ENCODE measurements at places on chromosomes 16 and 17. TPM values are rescaled to one million over a fixed set of nuclear protein-coding genes. Genes with fewer than 3 reads are reported as not detected.

GRCh38 chr16:28883221-28883996, 5.1 kb downstream of the ATP2A1 start:
- DNase-seq, result no peak

The MPO gene
- 7.2 TPM for polyA plus RNA-seq

DNA sequence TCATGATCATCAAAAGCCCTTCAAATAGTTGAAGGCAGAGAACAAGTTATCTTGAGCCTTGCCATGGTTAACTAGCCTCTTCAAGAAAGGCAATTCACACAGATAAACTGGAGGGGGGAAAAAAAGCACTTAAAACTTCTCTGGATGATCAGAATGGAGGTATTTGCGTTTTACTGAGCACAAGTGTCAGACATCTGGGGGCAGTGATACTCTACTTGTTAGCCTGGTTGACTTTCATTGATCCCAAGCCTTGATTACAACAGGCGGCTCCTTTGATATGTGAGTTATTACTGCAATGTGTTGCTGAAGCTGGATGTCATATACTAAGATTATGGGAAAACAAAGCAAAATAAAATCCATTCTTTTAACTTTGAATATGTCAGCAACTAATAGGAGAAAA, 155.0 kb upstream of the HS3ST3A1 start:
- DNase-seq, result no peak

DNA sequence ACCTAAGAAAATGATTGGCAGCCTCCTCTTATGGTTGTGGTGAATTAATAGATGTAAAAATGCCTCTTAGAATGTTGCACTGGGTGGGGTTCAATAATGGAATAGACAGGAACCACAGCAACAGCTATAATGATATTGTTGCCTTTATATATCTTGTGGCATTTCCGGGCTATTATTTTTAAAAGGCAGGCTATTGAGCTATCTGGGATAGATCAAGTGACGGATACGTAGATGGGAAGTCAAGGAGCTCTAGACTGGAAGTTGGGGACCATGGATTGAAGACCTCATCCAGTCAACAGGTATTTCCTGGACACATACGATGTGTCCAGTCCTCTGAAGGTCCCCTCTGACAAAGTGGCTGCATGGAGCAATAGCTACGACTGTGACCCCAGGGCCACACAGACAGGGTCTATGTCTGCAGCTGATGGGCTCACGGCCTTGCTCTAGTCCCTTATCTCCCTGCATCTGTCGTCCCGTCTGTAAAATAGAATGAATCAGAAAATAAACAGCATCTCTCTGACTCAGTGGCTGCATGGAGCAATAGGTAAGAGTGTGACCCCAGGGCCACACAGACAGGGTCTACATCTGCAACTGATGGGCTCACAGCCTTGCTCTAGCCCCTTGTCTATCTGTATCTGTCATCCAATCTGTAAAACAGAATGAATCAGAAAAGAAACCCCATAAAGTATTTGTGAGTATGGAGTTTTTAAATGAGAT, 117.7 kb upstream of the FOXF1 start:
- no peak for DNase-seq

DNA sequence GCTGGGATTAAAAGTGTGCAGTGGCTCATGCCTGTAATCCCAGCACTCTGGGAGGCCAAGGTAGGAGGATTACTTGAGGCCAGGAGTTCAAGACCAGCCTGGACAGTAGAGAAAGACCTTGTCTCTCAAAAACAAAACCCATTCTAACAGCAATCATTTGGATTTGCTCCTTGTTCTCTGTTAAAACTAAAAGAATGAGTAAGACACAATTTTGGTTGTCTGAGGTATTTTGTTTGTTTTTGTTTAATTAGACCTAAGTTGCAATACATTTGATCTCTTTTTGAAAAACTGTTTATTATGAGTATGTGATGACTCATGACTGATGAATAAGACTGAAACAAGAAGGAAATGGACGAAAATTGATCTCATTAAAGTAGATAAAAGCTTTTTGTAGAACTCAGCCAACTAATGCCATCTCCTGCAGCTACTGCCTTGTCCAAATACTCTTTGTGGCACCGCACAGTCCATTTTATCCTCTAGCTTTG, 29.0 kb downstream of the GLG1 start:
- DNase-seq, result no peak

DNA sequence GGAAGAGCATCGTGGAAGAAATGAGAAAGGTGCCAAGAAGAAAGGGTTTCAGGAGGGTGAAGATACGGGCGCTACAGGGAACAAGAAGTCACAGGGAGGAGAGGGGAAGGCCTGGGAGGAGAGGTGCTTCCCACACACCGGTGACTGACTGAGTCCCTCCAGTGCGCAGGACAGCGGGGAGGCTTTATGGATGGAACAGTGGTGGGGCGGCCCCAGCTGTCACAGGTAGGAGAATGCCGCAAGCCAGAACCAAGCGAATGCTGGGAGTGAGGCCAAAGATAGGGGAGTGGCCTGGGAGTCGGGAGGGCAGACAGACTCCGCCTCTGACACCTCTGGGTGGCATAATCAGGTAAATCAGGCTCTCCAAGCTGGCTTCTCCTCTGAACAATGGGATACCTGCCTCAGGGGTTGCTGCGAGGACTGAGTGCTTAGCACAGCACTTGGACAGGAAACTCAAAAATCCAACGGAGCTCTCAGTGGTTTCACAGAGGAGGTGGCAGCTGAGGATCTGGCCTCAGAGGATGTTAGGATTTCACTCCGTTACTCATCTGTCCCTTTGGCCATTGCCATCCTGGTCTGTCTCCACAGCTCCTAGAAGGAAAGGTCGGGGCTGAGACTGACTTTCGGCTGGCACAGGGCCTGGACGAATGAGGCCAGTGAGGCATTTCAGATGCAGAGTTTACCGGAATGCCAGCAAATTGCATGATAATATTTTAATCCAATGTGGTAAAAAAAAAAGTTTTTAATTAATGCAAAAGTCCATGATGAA, 717 bp upstream of the CNP start:
- peak; percentile 51 for DNase-seq

The NPIPB13 gene
- polyA plus RNA-seq, result 8.0 TPM

DNA sequence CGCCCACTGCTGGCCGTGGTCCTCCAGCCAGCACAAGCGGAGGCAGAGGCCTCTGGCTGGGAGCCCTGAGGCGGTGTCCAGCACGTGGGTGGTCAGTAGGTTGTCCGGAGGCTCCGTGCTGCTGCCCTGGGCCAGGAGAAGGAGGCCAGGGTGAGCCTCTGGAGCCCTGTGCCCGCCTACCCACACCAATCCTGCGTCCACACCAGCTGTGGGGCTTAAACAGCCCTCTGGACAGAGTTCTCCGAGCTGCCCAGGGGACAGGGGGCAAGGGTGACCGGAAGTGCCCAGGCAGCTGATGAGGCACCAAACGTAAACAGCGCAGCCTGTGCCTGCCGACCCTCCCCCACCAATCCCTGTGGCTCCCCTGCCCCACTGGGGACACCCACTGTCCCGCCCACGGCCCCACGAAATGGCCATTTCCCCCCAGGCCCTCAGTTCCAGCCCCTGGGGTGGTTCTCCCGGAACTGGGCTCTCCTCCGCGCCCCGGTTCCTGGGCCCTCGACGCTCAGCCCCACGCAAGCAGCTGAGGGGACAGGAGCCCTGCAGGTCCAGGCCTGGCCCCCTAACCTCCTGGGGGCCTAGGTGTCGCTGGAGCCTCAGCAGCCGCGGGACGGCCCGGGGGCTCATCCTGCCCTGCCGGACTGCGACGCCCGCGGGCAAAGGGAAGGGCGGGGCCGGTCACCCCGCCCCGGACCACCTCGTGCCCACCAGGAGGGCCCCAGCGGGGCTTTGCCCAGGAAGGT, 27.9 kb upstream of the DBNDD1 start:
- DNase-seq, result peak; percentile 79

GRCh38 chr17:72677714-72678390, 414.6 kb downstream of the SLC39A11 start:
- DNase-seq, result no peak

GRCh38 chr16:81014672-81015071, 7.7 kb downstream of the CENPN start:
- no peak for DNase-seq

GRCh38 chr16:51394421-51394820, 243.4 kb upstream of the SALL1 start:
- DNase-seq, result no peak

- DNase-seq, result peak; percentile 45
These were observed 5.3 kb downstream of the PLD6 start for GRCh38 chr17:17200831-17201230.

- DNase-seq, result no peak
These were observed 3.6 kb downstream of the PIEZO1 start for GRCh38 chr16:88781140-88782077.

The ZFP3 gene
- 12.6 TPM for polyA plus RNA-seq

The SERPINF2 gene
- 1.3 TPM for polyA plus RNA-seq

- DNase-seq, result no peak
These were observed 74.9 kb upstream of the GNG13 start for GRCh38 chr16:875182-876040.

DNA sequence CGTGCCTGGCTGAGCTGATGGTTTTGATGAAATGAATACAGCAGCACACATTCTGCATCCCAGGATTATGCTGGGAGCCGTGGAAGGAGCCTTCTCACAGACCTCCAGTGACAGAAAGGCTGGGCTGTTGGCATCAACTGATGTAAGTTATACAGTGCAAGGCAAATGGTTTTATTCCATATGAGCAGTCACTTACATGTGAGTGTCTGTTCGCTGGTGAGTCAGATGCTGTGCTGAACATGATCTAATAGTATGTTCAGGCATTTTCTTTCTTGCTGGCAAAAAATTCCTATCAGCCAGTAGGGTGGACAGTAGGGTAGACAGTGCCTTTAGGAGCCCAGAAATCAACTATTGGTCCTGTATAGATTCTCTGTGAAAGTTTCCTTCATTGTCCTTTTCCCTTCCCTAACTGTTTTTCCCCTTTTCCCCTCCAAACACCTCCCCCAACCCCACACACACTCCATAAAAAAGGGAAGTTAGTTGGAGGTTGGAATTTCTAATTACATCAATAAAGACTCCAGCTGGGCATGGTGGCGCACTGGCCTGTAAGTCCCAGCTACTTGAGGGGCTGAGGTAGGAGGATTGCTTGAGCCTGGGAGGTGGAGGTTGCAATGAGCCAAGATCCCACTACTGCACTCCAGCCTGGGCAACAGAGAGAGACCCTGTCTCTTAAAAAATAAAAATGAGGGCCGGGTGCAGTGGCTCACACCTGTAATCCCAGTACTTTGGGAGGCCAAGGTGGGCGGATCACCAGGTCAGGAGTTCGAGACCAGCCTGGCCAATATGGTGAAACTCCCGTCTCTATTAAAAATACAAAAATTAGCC, 36.2 kb downstream of the LDHD start:
- no peak for DNase-seq

The CCL14 gene
- polyA plus RNA-seq, result 27.4 TPM

The GNG13 gene
- polyA plus RNA-seq, result not detected

The AKAP10 gene
- polyA plus RNA-seq, result 17.1 TPM

DNA sequence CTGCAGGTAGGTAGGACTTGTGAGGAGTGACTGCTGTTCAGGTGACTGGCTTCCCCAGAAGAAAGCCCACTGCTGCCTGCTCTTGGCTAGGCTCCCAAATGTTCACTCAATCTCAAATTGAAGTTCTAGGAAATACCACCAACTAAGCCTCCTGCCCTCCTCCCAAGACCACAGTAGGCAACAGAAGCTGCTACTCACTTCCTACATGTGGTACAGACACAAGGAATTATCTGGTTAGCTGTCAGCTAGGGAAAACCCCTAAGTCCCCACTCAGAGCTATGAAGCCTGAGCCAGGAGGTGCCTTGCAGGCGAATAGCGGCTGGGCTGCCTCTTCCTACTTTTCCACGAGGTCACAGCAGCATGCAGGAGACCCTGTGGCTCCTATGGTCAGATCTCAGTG, 4.9 kb downstream of the FBXO39 start:
- no peak for DNase-seq
